ENCODE measurements at places on chromosomes 2 and 18.

DNA sequence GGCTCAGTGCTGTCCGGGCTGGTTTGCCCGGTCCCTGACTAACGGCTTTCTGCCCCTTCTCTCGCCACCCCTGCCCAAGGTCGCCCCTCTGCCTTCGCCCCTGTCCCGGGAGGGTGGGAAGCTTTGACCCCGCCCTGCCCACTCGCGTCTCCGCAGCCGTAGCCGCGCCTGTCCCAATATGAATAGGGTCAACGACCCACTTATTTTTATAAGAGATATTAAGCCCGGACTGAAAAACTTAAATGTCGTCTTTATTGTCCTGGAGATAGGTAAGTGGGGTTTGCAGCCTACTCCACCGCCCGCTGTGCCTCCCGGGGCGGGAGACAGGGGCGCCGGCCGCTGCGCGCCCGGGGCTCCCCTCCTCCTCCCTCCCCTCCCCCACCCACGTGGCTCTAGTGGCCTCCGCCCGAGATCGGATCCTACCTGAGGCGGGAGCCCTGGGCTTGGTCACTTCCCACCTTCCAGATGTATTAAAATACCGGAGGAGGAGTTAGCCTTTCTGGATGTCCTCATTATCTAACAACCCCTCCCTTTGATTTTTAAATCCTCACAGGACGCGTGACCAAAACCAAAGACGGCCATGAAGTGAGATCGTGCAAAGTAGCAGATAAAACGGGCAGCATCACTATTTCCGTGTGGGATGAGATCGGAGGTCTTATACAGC lies 633 bp downstream of the NABP1 start:
- peak; percentile 55 for DNase-seq

DNA sequence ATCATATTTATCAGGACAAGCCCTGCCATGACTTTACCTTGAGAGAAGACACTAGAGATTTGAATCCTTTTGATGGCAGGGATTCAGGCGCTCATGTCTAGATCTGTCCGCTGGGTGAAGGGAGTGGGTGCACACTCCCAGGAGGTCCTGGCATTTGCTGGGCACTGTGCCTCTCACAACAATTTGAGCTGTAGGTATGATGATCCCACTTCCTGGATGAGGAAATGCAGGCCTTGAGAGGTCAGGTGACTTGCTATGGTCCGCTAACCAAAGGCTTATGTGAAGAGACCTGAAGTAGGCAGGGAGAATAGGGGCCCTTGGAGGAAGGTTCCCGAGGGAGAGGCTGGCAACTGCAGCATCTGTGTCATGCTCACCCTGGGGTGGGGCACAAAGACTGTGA lies 206.1 kb downstream of the HAUS1 start:
- DNase-seq, result no peak

DNA sequence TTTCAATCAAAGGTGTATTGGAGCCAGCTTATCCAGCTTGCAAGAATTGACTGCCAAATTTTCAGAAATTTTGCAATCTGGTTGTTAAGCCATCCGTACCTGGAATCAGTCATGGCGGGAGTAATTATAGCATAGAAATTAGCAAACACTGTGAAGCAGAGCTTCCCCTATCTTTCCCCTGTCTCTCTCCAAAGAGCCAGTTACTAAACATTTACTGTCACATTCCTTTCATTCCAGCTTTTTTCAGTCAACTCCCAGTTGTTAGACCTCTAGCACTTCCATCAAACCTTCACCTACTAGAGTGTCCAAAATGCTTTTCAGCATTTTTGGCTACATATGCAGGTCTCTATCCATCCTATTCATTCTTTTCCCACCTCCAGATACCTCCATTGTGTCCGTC lies 137.4 kb downstream of the MC4R start:
- DNase-seq, result no peak

- DNase-seq, result no peak
Measured at GRCh38 chr2:131590896-131591295, 63.2 kb downstream of the CCDC74A start.

DNA sequence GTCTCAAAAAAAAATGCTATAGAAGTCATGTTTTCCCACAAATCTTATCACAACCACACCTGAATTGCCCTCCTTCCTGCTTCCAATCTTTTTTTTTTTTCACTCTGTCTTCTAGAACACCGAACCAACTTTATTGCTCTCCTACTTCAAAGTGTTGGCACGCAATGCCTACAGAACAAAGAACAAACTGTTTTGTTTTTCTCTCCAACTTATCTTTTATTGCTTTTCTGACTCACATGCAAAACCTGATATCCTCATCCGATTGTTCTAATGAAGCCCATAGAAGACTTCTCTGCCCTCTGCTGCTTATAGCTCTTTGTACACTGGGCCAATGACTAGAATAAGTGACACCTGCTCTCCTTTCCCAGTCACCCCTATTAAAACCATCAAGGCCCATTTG lies 602.8 kb downstream of the EPHA4 start:
- no peak for DNase-seq
